Lung (tissue), 17 donors: ENCODE measurements at places on chromosomes 3 and 15. TPM values are rescaled to one million over a fixed set of nuclear protein-coding genes. Genes with fewer than 3 reads are reported as not detected.
A peak's percentile ranks its signal among the peaks of the same experiment; 100 is the strongest.

VEPH1 gene
- total RNA-seq = 237 TPM

PP2D1 gene
- total RNA-seq = not detected

GNAT1 gene
- total RNA-seq = not detected

CHL1 gene
- total RNA-seq = 11.3 TPM

GRCh38 chr3:75237477-75237876 lies 426.7 kb upstream of the FRG2C start:
- no peak for DNase-seq

- no peak for DNase-seq
Measured at GRCh38 chr3:46491089-46492070, 6.4 kb upstream of the RTP3 start.

- DNase-seq = peak; percentile 27
Measured at GRCh38 chr3:81451611-81452010, 309.8 kb downstream of the GBE1 start.

DNA sequence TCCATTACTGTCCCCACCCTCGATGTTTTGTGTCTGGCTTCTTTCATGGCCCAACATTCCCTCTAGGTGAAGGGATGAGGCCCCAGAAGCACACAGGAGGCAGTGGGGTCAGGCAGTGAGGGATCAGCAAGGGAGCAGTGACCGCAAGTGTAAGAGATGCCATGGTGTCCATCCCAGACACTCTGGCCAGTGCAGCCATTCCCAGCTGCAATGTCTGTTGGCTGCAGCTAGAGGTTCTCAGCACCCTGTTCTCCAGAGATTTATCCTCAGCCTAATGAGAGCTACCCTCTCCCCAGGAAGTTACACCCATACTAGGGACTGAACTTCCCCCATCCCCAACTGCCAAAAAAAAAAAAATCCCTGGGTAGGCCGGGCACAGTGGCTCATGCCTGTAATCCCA lies 40.2 kb downstream of the TRANK1 start:
- no peak for DNase-seq

- no peak for DNase-seq
Measured at GRCh38 chr3:71478568-71478967, 105.0 kb downstream of the FOXP1 start.

- DNase-seq = no peak
Measured at GRCh38 chr3:53502737-53503136, 8.3 kb downstream of the CACNA1D start.

GRCh38 chr15:33330931-33331330 lies 20.2 kb downstream of the RYR3 start:
- no peak for DNase-seq

DNA sequence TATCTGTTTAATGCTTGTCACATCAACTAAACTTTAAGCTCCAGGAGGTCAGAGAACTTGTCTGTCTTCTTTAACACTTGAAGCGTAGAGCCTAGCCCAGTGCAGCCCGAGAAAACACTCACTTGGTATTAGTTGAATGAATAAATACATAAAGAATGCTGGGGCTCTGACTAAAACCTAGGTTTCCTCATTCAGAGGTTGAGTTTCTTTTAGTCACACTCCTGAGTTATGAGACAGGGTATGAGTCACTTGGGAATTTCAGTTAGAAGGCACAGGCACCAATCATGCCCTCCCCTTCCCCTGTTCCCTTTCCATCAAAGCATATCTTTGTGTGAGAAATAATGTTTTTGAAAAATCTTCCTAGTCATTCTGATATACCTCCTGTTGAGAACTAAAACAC lies 589.8 kb upstream of the DPPA4 start:
- DNase-seq = no peak
